ENCODE measurements at places on chromosomes 4 and X. TPM values are rescaled to one million over a fixed set of nuclear protein-coding genes. Genes with fewer than 3 reads are reported as not detected.

ESX1 gene
- total RNA-seq = 1.6 TPM

- no peak for DNase-seq
- no peaks in the 10 kb centered on the region for H3K4me1 ChIP-seq
- no peak overlapping the region for H3K27ac ChIP-seq
- H3K4me3 ChIP-seq = no peak overlapping the region
Measured at GRCh38 chr4:1393866-1394265, 12.4 kb downstream of the NKX1-1 start.

DNA sequence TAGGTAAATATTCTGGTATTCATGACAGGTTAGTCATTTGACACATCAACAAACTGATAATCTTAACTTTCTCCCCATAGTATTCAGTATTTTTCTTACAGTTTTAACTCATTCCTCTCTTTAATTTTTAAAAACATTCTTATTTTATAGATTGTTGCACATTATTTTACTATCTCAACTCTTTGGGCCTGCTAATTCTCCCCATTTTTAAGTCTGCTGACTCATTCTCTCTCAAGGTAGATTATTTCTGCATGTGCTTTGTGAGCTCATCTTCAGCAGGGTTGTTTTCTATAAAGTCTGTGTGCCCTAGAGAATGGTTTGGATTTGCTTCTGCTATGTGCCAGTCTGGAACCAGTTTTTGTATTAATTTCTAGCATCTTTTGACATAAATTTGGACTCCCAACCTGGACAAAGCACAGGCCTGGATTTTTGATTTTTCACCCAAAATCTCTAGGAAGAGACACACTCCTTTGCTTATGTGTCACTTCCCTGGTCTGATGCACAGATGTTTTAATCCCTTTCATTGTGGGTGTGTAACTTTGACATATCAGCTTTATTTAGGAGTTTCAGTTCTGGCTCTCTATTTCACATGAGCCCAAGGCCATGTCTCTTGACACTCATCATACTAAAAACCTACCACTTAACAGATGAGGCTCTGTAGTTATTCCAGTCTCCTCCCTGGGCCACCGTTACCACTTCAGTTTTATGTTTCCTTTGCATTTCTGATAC, 194.3 kb upstream of the PGRMC2 start:
- H3K27me3 ChIP-seq = no peaks in the 10 kb centered on the region
- no peaks in the 10 kb centered on the region for H3K36me3 ChIP-seq
- H3K4me1 ChIP-seq = no peaks in the 10 kb centered on the region
- DNase-seq = no peak
- H3K27ac ChIP-seq = no peak overlapping the region

DNA sequence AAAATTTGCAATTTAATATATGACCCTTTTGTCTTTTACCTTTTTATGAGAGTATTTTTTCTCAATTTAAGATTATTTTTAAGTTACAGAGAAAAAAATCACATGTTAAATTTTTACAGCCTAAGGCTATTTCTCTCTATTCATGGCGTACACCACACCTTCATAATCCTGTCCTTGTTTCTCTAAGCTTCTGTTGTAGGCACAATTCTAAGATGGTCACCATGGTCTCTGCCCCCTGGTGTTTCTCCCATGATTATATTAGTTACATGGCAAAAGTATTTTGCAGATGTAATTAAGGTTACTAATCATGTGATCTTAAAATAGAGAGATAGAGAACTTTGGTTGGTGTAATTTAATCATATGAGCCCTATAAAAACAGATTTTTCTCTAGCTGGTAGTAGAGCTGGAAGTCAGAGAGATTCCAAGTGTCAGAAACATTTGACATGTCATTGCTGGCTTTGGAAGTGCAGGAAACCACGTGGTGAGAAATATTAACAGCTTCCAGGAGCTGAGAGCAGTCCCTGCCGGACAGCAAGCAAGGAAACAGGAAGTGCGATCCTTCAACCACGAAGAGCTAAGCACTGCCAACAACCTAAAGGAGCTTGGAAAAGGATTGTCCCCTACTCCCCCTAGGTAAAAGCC, 89.8 kb downstream of the EIF4E start:
- H3K4me1 ChIP-seq = no peaks in the 10 kb centered on the region
- no peaks in the 10 kb centered on the region for H3K27me3 ChIP-seq
- H3K36me3 ChIP-seq = no peaks in the 10 kb centered on the region
- no peak overlapping the region for H3K4me3 ChIP-seq

DNA sequence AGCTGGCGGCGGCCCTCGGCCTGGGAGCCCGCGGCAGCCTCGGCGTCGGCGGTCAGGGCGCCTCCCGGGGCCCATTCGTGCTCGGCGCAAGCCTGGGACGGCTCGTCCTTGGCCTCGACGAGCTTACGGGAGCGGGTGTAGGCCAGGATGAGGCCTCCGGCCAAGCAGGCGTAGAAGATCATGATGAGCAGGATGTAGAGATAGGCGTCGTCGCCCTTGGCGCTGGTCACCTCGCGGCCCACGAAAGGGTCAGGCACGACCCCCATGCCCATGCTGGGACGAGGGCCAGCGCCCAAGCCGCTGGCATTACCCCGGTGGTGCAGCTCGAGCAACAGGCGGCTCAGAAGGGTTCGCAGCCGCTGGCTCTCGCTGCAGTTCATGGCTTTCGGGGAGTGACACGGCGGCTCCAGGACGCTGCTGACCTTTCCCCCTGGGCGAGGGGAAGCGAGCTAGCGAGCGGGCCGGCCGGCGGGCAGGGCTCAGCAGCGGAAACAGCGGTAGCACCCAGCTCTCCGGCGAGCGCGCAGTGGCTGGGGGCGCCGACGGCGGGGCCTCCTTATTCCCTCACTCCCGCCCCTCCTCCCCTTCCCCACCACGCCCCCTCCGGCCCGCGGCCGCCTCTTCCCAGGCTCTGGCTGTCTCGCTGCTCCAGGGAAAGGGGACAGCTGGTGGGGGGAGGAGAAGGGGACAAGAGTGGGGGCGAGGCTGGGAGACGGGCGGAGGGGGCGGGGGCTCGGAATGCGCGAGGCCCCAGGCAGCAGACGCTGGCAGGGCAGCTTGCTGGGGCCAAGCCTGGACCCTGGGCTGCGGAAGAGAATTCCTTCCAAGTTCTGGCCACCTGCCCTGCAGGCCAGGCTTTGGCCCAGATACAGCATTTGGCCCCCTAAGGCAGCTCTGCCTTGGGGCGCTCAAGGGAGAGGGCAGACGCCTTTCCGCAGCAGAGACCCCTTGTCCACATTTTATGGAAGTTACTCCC, at the start of gene KCNE5:
KCNE5 (minus strand) TSS at position 532 of the 976 bp plus-strand sequence; CDS start at position 380, 152 bp downstream.
- no peaks in the 10 kb centered on the region for H3K27me3 ChIP-seq
- H3K4me1 ChIP-seq = no peaks in the 10 kb centered on the region
- no peak for DNase-seq
- H3K36me3 ChIP-seq = no peaks in the 10 kb centered on the region
- H3K4me3 ChIP-seq = no peak within 1 kb of the TSS
